ENCODE measurements at places on chromosomes 3 and 15.

DNA sequence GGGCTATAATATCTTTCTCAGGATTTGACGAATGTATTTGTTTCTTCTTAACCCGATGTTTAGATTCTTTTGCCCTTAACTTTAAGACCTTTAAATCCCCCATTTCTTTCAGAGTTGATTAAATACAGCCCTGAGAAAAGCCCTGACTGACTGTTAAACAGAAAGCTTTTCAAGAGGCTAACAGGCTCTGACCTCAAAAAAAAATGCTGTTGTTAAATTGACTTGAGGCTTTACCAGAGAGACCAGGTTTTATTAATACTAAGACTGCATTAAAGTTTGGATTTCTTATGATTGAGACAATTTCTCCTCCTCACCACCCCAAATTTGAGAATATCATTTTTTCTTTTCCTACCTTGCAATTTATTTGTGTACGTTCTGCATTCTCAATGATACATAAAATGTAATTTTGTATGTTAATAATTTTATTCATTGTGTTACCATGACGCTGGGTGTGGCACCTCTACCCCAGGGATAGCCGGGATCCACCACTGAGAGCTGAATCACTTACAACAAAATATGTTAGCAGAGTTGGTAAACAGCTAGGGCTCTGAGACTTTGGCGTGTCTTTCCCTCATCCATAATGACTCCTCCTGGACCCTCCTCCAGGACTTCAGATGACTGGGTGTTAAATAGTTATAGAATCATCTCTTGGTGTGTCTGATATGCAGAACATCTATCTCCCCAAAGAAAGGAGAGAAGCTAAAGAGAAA lies 753.5 kb downstream of the NAALADL2 start:
- no peak for DNase-seq

- no peak for DNase-seq
These were observed 115.5 kb downstream of the KLHL25 start for GRCh38 chr15:85679231-85679630.

- no peak for DNase-seq
These were observed 3.6 kb downstream of the APBA2 start for GRCh38 chr15:28889346-28889745.

- DNase-seq: no peak
These were observed 82.8 kb downstream of the SEMA5B start for GRCh38 chr3:122944671-122945161.

GRCh38 chr3:7630925-7631324 lies 770.0 kb downstream of the GRM7 start:
- no peak for DNase-seq

- DNase-seq: no peak
These were observed 7.1 kb downstream of the PLCD1 start for GRCh38 chr3:38022301-38022700.

DNA sequence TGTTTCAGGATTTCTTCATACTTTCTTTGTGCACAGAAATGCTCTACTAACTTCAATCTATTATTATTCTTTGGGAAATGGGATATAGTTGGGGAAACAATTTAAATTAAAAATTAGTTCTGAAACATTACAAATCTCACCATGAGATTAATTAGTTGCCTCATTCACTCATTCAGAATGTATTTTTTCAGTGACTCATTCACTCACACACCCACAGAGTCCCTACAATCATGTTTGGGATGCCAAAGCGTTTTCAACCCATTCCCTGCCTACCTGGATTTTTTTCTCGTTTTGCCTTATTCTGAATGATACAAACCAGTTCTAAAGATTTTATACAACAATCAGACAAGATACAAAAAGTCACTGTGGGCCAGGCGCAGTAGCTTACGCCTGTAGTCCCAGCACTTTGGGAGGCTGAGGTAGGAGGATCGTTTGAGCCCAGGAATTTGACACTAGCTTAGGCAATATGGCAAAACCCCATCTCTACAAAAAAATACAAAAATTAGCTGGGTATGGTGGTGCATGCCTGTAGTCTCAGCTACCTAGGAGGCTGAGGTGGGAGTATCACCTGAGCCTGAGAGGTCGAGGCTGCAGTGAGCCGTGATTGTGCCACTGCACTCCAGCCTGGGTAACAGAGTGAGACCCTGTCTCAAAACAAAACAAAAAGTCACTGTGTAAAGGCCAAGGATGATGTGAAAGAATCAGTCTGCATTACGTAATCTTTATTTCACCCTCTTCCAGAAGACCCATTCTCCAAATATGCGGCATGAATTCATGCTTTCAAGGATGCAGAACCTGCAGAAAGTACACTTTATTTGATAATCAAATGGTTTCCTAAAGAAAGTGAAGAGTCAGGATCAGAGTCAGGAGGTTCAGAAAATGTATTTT lies 34.8 kb upstream of the ARHGEF3 start:
- DNase-seq: no peak

DNA sequence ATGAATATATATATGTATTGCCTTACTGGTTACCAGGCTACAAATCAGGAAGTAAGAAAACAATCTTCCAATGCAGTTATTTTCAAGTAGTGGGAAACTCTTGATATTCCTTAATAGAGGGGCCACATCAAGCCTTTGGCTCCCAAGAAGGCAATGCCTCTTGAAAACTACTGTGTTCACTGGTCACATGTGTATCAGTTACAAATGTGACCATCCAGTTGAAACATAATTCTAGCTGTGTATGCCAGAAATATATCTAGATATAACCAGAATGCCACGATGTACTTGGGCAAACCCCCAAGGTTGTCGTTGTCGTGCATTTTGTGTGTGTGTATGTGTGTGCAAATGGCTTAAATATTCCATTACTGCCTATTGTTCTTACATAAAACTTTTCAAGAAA lies 200.8 kb downstream of the SUCLG2 start:
- no peak for DNase-seq

GRCh38 chr3:57974796-57975388 lies 33.3 kb upstream of the FLNB start:
- DNase-seq: no peak

Measured in CD4-positive, alpha-beta T cell treated with Interleukin-1 beta for 1 hour (primary cell).